ENCODE measurements at places on chromosomes 7 and 10.

DNA sequence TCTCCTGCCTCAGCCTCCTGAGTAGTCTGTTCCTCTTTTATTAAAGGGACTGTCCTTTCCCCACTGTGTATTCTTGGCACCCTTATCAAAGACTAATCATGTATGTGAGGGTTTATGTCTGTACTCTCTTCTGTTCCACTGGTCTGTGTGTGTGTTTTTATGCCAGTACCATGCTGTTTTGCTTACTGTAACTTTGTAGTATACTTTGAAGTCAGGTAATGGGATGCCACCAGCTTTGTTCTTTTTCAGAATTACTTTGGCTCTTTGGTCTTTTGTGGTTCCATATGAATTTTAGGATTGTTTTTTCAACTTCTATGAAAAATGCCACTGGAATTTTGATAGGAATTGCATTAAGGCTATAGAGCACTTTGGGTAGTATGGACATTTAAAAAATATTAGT lies 14.1 kb upstream of the AMZ1 start:
- DNase-seq = no peak

GRCh38 chr10:101284101-101284743 lies 55.0 kb upstream of the LBX1 start:
- no peak for DNase-seq

DNA sequence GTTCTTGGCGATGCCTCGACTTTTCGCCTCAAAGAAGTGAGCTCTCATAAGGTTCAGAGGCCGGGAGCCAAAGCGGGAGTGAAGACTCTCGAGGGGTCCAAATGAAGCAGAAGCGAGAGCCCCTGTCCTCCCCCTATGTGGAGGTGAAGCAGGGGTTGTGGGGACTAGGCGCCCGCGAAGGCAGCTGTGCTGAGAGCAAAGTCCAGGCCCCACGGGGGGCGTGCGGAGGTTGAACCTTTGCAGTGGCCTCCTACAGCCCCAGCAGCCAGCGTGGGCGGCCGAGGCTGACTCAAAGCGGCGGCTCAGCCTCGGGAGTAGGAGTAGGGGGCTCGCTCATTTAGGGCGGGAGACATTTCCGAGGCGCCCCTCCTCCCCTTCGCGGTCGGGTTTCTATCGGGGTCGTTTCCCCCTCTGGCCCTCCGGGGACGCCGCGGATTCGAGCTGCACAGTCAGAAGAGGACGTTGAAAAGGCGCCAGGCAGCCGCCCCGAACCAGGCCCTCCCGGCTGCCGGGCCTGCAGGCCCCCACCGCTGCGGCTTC lies 553 bp upstream of the ADD3 start:
- peak; percentile 24 for DNase-seq

DNA sequence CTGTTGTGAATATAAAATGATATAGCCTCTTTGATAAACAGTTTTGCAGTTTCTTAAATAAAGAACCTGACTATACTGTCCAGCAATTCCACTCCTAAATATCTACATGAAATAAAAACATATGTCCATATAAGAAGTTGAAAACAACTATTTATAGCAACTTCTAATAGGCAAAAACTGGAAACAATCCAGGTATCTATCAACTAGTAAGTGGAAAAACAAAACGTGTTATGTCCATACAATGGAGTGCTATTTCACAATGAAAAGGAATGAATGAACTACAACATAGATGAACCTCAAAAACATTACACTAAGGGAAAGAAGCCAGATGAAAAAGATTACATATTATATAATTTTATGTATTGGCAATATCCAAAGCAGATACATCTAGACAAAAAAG lies 268.9 kb downstream of the CSTF2T start:
- no peak for DNase-seq

DNA sequence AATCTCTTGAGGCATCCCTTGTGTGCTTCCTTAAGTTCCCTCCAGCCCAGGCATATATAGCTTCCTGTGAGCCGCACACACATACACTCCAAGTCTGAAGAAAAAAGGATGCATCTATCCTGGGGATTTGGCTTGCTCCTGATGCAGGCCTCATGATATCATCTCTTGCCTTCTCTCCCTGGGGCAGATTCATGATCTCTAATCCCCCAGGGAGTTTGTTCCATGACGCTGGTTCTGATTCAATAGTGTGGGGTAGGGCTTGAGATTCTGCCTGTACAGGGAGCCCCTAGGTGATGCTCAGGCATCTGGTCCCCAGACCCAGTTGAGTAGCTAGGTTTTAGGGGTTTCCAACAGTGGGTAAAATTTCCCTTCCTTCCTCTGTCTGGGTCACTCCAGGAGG lies 1.5 kb downstream of the PON1 start:
- DNase-seq = no peak

DNA sequence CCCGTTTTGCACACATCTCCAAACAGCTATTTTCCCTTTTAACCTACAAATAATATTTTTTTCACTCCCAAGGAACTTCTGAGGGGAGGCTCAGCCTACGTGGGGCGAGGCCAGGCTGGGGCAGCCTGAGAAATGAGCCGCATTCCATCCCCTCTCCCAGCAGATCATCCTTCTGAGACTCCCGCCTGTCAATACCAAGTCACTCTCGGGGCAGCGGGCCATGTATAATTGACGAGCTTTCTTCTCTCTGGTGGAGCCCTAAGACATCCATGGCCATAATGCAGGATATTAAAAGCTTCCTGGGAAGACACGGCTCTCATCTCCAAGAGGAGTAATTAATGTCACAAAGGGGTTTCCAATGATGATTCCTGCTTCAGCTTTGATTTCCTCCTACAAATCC lies 37.8 kb upstream of the CHST15 start:
- DNase-seq = no peak

DNA sequence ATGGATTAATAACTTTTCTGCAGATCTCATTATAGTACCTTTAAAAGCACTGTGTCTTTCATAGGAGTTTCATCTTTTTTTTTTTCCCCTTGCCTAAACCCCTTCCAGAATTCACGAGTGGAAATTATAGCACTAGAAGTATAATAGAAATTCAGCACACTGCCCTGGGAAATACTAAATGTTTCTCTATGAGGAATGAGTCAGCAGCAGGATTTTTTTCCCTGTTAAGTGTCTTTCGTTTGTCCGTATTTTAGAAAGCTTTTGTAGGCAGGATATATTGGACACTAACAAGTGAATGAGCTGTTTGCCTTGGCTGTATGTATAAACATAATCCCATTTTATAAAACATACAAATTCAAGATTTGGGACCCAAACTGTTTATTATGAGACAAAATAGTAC lies 105.8 kb downstream of the EXOC4 start:
- no peak for DNase-seq

DNA sequence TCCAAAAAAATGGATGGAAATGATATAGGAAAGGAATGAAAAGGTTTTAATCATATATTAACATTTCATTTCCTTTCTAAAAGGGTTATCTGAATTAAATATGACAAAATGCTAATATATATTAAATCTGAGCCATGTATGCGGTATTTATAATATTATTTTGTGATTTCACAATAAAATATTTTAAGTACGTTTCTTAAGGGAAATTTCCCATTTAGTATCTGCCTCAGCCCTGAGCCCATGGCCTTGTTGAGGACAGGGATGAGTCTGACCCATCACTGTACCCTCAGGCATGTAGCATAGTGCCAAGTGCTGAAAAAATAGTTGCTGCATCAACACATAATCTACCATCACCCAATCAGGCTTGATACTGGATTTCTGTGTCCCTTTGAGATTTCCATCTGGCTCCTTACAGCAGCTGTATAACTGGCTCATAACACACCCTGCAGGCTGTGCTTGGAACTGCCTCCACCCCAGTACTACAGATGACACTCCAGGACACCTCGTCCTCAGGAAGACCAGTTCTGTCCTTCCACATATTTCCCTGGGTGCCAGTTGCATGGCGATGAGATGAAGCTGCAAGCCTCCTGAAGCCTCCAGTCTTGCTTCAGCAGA lies 59.4 kb upstream of the ASAH2 start:
- no peak for DNase-seq

All from activated CD4-positive, alpha-beta T cell treated with anti-CD3 and anti-CD28 coated beads, Interleukin-2, amount 50 U/mL, for 24 hours (primary cell).